Glomerular endothelial cell (primary cell): ENCODE measurements at places on chromosomes 4 and X. TPM values are rescaled to one million over a fixed set of nuclear protein-coding genes. Genes with fewer than 3 reads are reported as not detected.

DNA sequence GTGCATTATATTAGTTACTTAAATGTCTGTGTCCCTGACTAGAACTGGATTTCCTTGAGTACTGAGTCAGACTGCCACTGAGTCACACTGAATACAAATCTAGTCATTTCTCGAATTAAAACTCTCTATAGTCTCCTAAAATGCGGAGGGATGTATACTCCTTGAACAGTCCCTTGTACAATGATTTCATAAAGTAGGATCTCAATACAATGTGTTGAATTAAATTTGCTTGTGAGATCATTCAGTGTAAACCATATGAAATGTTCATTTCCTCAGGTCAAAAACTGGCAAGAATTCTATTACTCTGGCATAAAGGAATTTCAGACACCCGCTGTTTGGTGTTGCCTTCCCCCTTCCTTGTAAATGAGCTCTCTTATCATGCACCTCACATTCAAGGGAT lies 17.5 kb upstream of the FAM241A start:
- no peak for DNase-seq

GRCh38 chr4:179307297-179308136 lies 1865.3 kb upstream of the AGA start:
- DNase-seq = peak; percentile 2

GRCh38 chr4:16466581-16466980 lies 240.3 kb upstream of the TAPT1 start:
- DNase-seq = no peak

DNA sequence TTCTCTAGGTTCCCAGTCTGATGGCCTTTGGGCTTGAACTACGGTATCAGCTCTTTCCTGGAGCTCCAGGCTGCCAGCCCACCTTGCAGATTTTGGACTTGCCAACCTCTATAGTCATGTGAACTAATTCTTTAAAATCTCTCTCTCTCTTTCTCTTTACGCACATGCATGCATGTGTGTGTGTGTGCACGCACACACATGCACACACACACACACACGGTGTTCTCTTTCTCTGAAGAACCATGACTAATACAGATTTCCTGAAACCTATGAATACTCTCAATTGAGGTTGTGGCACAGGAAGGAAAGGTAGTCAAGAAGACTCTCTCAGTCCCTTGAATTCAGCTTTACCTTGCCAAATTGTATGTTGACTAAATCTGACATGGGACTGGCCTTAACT lies 6.2 kb upstream of the ZCCHC13 start:
- no peak for DNase-seq

DNA sequence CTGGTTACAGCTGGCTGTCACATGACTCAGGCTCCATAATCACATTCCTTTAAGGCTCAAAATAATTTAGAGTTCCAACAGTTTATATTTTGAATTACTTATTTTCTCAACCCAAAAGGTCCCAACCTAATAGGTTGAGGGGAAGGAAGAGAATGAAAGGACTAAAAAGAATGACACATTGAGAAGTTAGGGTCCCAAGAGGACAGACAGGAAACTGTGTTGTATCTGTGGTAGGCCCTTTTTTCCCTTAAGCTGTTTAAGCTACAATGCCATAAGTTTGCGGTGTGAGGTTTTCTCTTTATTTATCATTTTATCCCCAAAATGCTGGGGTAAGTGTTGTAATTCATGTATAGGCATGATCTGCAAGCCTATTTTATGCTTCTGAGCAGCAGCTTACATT lies 290.2 kb downstream of the ZNF674 start:
- no peak for DNase-seq

DNA sequence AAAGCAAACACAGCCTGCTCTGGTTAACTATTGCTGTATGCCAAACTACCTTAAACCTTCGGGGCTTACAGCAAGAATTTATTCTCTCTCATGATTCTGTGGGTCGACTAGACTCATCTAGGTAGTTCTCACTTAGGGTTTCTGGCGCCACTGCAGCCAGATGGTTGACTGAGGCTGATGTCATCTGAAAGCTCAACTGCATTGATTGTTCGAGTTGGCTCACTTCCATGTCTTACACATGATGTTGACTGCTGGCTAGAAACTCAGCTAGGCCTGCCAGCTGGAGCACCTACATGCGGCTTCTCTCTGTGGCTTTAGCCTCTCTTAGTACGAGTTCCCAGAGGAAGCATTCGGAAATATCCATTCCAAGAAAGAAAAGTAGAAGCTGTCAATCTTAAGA lies 103.2 kb downstream of the SRPX start:
- no peak for DNase-seq

- no peak for DNase-seq
These were observed 15.2 kb downstream of the GAB1 start for GRCh38 chr4:143351774-143352451.

DNA sequence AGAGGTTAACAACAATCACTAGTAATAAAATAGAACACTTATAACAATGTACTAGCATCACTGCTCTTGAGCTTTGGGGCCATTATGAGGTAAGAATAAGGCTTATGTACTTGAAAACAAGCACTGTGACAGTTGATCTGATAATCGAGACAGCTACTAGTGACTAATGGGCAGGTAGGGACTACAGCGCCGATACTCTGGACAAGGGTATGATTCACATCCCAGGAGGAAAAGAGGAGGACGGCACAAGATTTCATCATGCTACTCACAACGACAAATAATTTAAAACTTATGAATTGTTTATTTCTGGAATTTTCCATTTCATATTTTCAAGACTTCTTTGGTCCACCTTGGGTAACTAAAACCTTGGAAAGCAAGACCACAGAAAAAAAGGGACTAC lies 62.3 kb downstream of the FAM184B start:
- no peak for DNase-seq

GRCh38 chrX:17846045-17846444 lies 15.1 kb downstream of the RAI2 start:
- no peak for DNase-seq

- DNase-seq = no peak
These were observed 419.5 kb downstream of the HNRNPD start for GRCh38 chr4:81954271-81954670.

GRCh38 chrX:110374559-110374958 lies 15.9 kb downstream of the RTL9 start:
- no peak for DNase-seq

- DNase-seq = no peak
These were observed 658 bp downstream of the ATP6AP2 start for GRCh38 chrX:40581336-40581920.

DNA sequence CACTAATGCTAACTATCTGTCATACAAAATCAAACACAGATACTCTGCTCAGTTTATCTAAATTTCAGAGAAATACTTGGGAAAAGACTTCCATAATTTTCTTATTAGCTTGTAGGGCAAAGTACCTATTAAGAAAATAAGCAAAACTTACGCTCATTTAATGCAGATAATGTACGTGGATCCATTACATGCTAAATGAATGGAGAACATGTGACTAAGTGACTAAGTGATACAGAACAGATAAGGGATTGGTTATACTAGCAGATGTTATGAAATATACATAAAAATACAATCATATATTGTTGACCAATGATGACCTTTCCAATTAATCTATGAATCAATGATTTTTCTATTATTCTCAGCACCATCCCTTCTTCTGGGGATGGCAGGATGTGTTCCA lies 25.7 kb downstream of the EREG start:
- DNase-seq = no peak

DNA sequence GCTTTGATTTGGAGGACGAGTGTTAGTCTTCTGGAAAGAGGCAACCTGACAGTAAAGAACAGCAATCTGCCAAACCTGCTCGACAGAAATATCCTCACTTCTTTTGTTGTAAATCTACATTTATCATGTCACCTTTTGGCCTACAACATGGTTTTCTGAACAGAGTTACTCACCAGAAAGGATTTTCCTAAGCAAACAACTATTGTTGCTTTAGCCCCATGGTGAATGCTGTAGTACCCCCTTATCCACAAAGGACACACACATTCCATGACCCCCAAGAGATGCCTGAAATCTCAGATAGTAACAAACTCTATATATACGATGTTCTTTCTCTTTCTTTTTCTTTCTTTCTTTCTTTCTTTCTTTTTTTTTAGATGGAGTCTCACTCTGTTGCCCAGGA lies 42.7 kb downstream of the TMEM150C start:
- DNase-seq = no peak

GRCh38 chrX:10077425-10078188 lies 79.2 kb upstream of the CLCN4 start:
- DNase-seq = no peak

GRCh38 chr4:54318904-54319303 lies 89.8 kb downstream of the PDGFRA start:
- DNase-seq = no peak

DNA sequence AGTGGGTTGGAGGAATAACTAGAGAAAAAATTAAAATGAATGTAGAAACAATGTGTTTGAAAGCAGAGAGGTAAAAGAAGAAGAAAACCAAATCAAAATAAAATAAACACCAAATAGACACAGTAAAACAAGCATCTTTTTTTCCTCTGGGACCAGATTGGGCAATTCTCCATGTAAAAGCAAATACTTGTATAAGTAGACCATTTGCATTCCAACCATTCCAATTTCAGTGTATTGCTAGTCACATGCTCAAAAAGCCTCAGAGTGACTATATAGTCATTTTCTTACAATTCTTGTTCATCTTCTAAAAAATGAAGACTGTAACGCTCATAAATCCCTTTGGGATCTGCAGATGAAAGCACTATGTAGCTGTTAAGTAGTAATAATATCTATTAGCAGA lies 969.5 kb downstream of the PCDH18 start:
- DNase-seq = no peak

- no peak for DNase-seq
These were observed 924 bp downstream of the EPHA5 start for GRCh38 chr4:65669111-65670019.

GRCh38 chrX:12153317-12153716 lies 15.0 kb downstream of the FRMPD4 start:
- DNase-seq = no peak

- DNase-seq = peak; percentile 62
These were observed 26.7 kb upstream of the CLDN34 start for GRCh38 chrX:9940421-9940820.

DNA sequence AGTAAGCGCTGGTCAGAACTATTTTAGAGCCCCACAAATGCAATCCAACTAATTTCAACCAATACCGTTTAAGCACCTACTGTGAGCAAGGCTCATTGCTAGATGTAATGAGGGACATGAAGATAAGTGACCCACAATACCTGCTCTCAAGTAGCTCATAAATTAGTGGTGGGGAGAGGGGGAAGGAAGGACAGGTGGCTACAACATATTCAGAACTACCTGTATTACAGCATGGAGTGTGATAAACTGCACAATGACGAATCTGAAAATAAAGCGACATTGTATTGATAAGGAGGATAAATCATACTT lies 311.6 kb upstream of the DIAPH2 start:
- no peak for DNase-seq

- no peak for DNase-seq
These were observed 689 bp upstream of the OGT start for GRCh38 chrX:71532078-71532752.

- no peak for DNase-seq
These were observed 99.2 kb upstream of the TENM3 start for GRCh38 chr4:182143822-182144625.

DNA sequence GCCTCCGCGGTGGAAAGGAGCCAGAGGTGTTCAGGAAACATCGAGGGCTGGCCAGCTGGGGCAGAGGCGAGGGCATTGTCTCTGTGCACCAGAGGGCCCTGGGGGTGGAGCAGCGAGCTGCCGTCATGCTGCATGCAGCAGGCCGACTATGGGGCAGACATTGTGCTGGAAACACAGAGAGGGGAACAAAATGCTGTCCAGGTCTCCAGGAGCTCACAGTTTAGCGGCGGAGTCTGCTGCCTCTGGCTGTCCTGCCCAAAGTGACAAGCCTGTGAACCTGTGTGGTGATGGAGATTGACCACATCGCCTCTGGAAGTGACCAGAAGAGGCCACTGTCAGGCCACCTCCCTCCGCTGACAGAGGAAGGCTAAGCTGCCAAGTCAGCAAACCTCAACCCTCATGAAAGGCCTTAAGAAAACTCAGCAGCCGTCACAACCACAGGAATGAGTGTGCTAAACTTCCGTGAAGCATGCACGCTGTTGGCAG lies 20.1 kb upstream of the SASH3 start:
- DNase-seq = no peak

GRCh38 chr4:11593576-11594116 lies 165.0 kb upstream of the HS3ST1 start:
- DNase-seq = no peak

GRCh38 chr4:162401021-162401420 lies 237.2 kb upstream of the FSTL5 start:
- no peak for DNase-seq

DNA sequence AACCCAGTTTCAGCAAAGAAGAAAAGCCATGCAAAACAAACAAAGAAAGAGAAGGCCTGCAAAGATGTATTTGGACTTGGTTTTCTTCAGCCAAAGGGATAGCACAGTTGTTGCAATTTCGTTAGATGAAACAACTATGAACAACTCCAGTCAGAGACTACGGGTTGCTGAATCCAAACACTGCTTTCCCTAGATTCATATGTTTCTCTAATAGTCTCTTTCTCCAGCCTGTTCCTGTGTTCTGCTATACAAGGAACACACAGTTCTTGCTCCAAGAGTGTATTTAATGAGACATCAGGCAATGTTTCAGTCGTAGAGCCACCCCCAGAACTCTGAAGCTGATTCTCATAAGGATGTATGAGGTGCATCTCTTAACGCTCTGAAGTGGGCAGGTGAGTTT lies 162.5 kb upstream of the TBL1X start:
- no peak for DNase-seq

- no peak for DNase-seq
These were observed 111.0 kb upstream of the PITX2 start for GRCh38 chr4:110733901-110734300.

GRCh38 chr4:16707874-16708273 lies 190.6 kb downstream of the LDB2 start:
- no peak for DNase-seq

The EREG gene
- total RNA-seq = 3.9 and 4.0 TPM in 2 replicates

The PAGE2 gene
- not detected in 2 replicates for total RNA-seq

The IGFBP7 gene
- total RNA-seq = 2,081 and 2,270 TPM in 2 replicates

The PSAPL1 gene
- total RNA-seq = not detected in 2 replicates

The MAGEA9B gene
- total RNA-seq = not detected in 2 replicates

The ZNF674 gene
- total RNA-seq = 6.1 and 7.1 TPM in 2 replicates

The ZFYVE28 gene
- 8.1 and 11.3 TPM in 2 replicates for total RNA-seq

The CCDC110 gene
- 0.41 TPM in 1 of 2 replicates, not detected in the other for total RNA-seq

The GLUD2 gene
- 1.6 and 1.7 TPM in 2 replicates for total RNA-seq

The GABRG1 gene
- not detected in 2 replicates for total RNA-seq

The GYPE gene
- 0.29 TPM in 1 of 2 replicates, not detected in the other for total RNA-seq

The CPEB2 gene
- 14.9 and 27.8 TPM in 2 replicates for total RNA-seq

The ITGB1BP2 gene
- 0.24 and 2.1 TPM in 2 replicates for total RNA-seq

The CWH43 gene
- total RNA-seq = not detected in 2 replicates
